GM19239 (cell line): ENCODE measurements at places on chromosomes 16 and 17.

DNA sequence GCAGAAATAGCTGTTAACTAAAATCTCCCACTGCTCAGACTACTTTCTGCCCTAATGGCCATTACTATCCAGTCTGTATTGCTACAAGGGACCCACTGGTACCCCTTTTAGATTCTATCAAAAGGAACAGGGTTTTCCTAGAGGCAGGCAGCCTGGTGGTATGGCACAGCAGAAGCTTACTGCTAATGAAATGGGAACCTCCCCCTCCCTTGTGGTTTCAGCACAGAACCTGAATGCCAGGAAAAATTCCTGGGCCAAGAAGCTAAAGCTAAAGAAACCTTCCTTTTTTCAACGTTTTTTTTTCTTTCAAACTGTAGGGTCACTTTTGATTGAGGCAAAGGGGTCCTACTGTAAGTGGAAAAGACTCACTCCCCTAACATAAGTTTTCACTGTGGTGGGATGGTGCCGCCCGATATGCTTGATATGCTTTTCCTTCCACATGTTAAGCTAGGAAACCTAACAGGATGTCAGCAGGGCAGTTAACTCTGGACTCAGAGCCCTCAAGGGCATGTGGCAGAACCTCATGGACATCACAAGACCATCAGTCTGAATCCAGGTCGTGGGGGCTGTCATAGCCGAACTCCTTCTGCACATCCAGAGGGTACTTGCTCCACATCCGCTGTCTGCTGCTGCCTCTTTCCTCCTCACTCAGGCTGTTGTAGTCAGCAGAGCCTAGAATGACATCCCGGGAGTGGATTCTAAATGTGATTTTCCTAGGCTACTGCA, 9.8 kb downstream of the SLC7A6OS start:
- DNase-seq: no peak

DNA sequence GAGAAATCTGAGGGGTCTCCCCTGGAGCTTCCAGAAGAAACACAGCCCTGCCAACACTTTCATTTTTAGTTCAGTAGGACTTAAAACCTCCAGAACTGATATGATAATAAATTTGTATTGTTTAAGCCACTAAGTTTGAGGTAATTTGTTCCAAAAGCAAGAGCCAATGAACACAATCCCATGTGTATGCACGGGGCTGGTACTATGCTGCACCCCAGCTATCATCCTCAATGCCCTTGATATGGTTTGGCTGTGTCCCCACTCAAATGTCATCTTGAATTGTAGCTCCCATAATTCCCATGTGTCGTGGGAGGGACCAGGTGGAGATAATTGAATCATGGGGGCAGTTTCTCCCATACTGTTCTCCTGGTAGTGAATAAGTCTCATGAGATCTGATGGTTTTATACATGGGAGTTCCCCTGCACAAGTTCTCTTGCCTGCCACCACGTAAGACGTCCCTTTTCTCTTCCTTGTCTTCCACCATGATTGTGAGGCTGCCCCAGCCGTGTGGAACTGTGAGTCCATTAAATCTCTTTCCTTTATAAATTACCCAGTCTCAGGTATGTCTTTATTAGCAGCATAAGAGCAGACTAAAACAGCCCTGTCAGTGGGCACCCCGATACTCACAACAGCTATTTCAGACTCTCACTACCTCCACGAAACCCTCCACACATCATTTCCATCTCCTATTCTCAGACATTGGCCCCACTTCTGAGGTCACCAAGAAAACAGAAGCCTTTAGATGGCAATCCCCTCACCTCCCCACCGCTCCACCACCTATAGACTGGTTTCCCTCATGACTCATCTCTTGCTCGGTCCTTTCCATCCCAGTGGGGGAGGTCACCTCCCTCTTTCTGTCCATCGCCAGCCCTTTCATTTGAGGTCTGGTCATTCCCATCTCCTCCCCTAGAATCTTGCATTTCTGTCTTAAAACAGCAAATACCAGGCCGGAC, 8.9 kb upstream of the CACNG1 start:
- DNase-seq: no peak

DNA sequence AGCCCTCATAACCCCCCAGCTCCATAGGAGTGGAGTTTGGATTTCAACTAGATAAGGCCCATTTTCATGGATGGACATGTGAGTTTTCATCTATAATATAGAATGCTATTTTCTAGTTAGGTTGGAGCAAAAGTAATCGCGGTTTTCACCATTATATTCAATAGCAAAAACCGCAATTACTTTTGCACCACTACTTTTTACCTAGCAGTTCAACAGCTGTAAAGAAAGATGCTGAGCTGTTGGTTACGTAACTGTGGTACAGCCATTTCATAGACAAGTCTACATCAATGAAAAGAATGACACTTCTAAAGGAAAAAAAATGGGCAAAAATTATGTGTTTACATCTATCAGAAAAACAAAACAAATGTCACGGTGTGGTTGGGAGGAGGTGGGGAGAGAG, 507.7 kb downstream of the MAF start:
- DNase-seq: no peak

GRCh38 chr16:23807028-23807427, 28.8 kb upstream of the PRKCB start:
- DNase-seq: no peak

DNA sequence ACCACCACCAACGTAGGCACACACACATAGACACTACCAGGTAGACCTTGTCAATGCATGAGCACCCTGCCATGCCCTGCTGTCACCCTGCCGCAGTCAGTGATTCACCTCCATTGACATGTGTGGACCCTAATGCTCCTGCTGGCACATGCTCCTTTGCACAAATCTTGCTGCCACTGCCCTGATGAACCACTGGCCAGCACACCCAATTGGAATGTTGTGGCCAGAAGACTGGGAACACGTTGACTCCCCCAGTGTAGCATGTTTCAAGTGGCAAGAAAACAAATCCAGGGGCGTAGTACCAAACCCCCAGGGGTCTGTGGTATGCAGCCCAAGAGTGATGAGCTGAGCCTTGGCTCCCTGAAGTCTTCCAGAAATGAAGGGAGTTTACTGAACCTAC, 486.4 kb upstream of the KIF2B start:
- DNase-seq: no peak

DNA sequence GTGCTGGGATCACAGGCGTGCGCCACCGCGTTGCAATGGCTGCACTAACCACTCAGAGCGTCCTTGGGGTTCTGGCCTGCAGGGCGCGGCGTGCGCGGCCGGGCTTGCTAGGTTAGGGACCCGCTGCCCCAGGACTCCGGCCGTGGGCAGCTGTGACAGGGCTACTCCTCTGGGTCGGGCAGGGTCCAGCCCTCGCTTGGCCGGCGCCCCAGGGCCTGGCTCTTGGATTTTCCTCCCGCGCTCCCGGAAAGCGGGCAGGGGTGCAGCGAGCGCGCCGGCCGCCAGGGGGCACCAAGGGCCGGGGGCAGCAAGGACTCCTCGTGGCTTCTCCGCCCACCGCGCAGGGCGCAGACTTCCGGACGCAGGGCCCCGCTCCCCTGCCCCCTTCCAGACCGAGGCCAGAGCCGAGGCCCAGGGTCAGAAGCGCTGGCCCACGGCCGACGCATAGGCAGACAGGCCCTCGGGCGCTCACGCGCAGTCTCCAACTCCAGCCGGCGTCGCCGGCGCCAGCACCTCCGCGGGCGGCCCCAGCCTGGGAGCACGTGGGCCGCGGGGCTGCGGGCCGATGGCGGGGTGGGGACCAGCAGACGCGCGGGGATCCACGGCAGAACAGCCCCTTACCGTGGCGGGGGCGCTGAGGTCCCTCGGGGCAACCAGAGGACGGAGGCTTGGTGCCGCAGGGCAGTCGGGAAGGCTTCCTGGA, 355 bp downstream of the TLE7 start:
- no peak for DNase-seq

- peak; percentile 94 for DNase-seq
Measured at GRCh38 chr16:4288148-4288921, 15.5 kb upstream of the TFAP4 start.

GRCh38 chr16:58832386-58832895, 98.3 kb upstream of the GOT2 start:
- DNase-seq: no peak
